ENCODE measurements at places on chromosomes 4 and X. TPM values are rescaled to one million over a fixed set of nuclear protein-coding genes. Genes with fewer than 3 reads are reported as not detected.
A peak's percentile ranks its signal among the peaks of the same experiment; 100 is the strongest.

- no peak overlapping the region for H3K4me3 ChIP-seq
- H3K27me3 ChIP-seq, result no peaks in the 10 kb centered on the region
- peaks cover 8% of the 10 kb centered on the region for H3K36me3 ChIP-seq
- no peak for DNase-seq
- peaks cover 13% of the 10 kb centered on the region for H3K4me1 ChIP-seq
Observed at GRCh38 chr4:112646632-112647537, 9.9 kb downstream of the LARP7 start.

PAPSS1 gene
- 26.6 TPM for total RNA-seq

- peak overlapping the region; percentile 83 for H3K27ac ChIP-seq
- H3K4me3 ChIP-seq, result peak overlapping the region; percentile 26
- H3K27me3 ChIP-seq, result no peaks in the 10 kb centered on the region
- H3K4me1 ChIP-seq, result peaks cover 78% of the 10 kb centered on the region
- DNase-seq, result no peak
Observed at GRCh38 chr4:38672397-38673129, 8.6 kb downstream of the KLF3 start.

DNA sequence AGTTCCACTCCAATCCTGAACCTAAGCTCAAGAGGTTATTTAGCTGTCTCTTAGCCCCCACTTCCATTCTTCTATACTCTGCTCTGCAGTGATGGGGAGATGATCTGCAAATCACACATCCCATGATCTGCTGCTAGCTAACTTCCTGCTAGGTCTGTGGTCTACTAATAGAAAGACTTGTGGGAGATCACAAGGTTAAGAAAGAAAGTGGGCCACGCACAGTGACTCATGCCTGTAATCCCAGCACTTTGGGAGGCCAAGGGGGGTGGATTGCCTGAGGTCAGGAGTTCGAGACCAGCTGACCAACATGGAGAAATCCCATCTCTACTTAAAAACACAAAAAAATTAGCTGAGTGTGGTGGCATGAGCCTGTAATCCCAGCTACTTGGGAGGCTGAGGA lies 471.1 kb upstream of the NWD2 start:
- no peaks in the 10 kb centered on the region for H3K36me3 ChIP-seq
- H3K4me1 ChIP-seq, result no peaks in the 10 kb centered on the region
- no peak overlapping the region for H3K4me3 ChIP-seq
- no peaks in the 10 kb centered on the region for H3K27me3 ChIP-seq
- no peak overlapping the region for H3K27ac ChIP-seq

PNMA5 gene
- total RNA-seq, result not detected

SHOX gene
- not detected for total RNA-seq

SPANXD gene
- total RNA-seq, result not detected

DNA sequence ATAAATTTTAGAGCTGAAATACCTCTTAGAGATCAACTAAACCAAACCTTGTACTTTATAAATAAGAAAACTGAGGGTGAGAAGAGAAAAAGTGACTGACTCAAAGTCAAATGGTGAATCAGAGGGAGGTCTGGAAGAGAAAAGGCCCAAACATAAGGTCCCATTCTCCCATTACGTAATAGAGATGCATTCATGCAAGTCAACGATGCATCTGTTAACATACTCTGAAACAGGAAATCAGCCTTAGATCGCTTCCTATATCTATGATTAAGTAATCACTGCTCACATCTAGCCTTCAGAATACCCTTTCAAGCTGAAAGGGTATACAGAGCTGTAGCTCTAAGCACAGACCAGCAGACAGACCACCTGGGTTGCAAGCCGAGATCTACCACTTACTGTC lies 6.5 kb downstream of the RNF150 start:
- no peak for DNase-seq
- peaks cover 44% of the 10 kb centered on the region for H3K27me3 ChIP-seq
- H3K27ac ChIP-seq, result no peak overlapping the region

EDA gene
- total RNA-seq, result 1.4 TPM

CLNK gene
- 0.32 TPM for total RNA-seq

TEX11 gene
- not detected for total RNA-seq

RHOXF1 gene
- total RNA-seq, result not detected

CD38 gene
- 42.1 TPM for total RNA-seq

- no peak overlapping the region for H3K27ac ChIP-seq
- H3K4me3 ChIP-seq, result no peak overlapping the region
- no peaks in the 10 kb centered on the region for H3K36me3 ChIP-seq
- peak; percentile 48 for DNase-seq
- H3K4me1 ChIP-seq, result peaks cover 5% of the 10 kb centered on the region
- H3K27me3 ChIP-seq, result no peaks in the 10 kb centered on the region
Observed at GRCh38 chrX:119729408-119730201, 28.8 kb upstream of the SOWAHD start.

IL21 gene
- total RNA-seq, result not detected

RASSF6 gene
- total RNA-seq, result not detected

DNA sequence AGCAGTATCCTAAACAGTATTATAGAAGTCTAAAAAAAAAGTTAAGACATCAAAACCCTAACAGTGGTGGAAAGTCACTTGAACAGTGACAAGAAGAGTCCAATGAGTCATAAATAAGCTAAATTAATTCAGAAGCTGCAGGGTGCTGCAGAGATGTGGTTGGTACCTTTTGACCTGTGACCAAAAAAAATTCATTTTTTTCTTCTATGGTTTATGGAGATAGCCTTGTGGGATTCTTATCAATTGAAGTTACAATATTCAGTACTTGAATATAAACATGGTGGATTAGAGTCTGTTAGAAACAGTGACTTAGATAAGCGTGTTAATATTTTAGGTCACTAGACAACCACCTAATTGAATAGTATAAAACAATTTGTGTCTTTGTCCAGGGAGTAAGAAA lies 35.4 kb downstream of the CCSER1 start:
- no peak overlapping the region for H3K4me3 ChIP-seq
- no peak for DNase-seq
- H3K27ac ChIP-seq, result no peak overlapping the region
- H3K4me1 ChIP-seq, result no peaks in the 10 kb centered on the region
- H3K36me3 ChIP-seq, result no peaks in the 10 kb centered on the region

- H3K27me3 ChIP-seq, result no peaks in the 10 kb centered on the region
- no peak overlapping the region for H3K4me3 ChIP-seq
- no peak overlapping the region for H3K27ac ChIP-seq
- peaks cover 21% of the 10 kb centered on the region for H3K36me3 ChIP-seq
- peaks cover 2% of the 10 kb centered on the region for H3K4me1 ChIP-seq
- DNase-seq, result no peak
Observed at GRCh38 chr4:128006592-128006991, 41.4 kb downstream of the ABHD18 start.

CTAG2 gene
- 37.2 TPM for total RNA-seq

DNA sequence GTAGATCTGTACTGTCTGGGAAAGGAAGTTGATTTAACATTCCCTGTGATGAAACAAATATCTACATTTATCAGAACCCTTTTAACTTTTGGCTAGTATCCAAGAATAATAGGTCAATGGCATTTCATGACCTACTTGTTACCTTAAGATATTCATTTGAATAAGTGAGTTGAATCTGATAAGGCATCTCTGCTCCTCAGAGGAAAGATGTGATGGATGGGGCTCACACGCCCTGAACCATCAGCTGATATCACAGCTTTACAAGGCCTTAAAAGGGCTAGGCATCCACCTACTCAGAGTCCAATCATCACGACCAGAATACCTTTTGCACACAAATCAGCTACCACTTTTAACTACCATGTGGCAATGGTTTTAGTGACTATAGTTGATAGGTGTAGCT lies 90.2 kb upstream of the PDLIM3 start:
- H3K4me3 ChIP-seq, result no peak overlapping the region
- H3K36me3 ChIP-seq, result no peaks in the 10 kb centered on the region
- no peaks in the 10 kb centered on the region for H3K4me1 ChIP-seq

MAGEB17 gene
- total RNA-seq, result not detected

DNA sequence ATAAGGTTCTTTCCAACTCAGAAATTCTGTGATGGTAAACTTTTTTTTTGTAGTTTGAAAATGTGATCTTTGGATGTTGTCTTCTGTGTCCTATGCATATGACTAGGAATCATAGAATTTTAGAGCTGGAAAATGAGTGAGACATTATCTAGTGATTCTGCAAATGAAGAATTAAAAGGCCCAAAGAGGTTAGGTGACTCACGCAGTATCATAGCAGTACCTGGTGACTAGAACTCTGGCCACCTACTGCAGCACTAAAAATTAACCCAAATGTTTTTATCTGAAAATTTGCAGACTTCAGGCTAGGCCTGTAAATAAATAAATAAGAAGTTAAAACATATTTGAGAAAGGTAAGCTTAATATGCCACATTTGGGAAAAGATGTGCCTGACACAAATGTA lies 52.8 kb downstream of the NFKB1 start:
- H3K27ac ChIP-seq, result peak overlapping the region; percentile 81
- no peak for DNase-seq
- no peaks in the 10 kb centered on the region for H3K27me3 ChIP-seq

HTT gene
- total RNA-seq, result 49.4 TPM

GRCh38 chr4:14177987-14178386 lies 550.5 kb upstream of the BOD1L1 start:
- no peaks in the 10 kb centered on the region for H3K27me3 ChIP-seq
- H3K4me3 ChIP-seq, result peak overlapping the region; percentile 16
- no peak for DNase-seq
- H3K36me3 ChIP-seq, result no peaks in the 10 kb centered on the region
- peaks cover 20% of the 10 kb centered on the region for H3K4me1 ChIP-seq

- peak within 1 kb of the TSS; percentile 67 for H3K4me3 ChIP-seq
- DNase-seq, result peak; percentile 14
- H3K27me3 ChIP-seq, result peaks cover 51% of the 10 kb centered on the region
Observed at GRCh38 chr4:5051278-5052203, at the start of gene STK32B. Gene STK32B, plus strand, starts transcription at chr4:5051480.

AFP gene
- total RNA-seq, result not detected

TMSB15B gene
- 7.3 TPM for total RNA-seq

DNA sequence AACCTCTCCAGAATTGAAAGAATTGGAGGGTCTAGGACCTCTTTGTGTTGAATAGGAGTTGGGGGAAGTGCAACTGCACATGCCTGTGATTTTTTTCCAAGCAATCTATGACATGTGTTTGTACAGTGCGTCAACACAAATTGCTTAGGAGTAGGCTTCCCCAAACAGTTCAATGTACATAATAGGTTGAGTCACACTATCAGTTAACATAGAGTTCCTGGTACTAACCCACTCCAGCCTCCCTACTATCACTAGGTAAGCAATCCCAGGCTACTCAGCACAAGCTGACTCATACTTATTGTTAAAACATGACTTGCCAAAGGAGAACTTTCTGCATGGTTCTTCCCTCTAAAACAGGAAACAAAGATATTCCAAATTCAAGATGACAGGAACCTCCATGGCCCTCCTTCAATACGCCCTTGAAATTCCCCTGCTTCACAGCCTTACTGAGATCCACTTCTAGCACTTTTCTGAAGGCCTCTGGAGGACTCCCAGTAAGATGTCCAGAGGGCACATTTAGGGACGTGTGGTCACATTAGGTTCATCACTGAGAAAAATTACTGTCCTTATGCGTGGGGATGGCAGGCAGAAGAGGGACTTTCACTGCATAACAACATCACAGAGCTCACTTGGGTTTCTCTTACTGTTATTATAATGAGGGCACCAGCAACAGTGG lies 8.4 kb upstream of the VSIG1 start:
- peaks cover 25% of the 10 kb centered on the region for H3K4me1 ChIP-seq
- peaks cover 6% of the 10 kb centered on the region for H3K36me3 ChIP-seq
- no peaks in the 10 kb centered on the region for H3K27me3 ChIP-seq
- no peak for DNase-seq
- H3K27ac ChIP-seq, result no peak overlapping the region
- no peak overlapping the region for H3K4me3 ChIP-seq

SMR3B gene
- not detected for total RNA-seq

GRCh38 chr4:24816797-24817196 lies 21.4 kb downstream of the SOD3 start:
- no peak overlapping the region for H3K4me3 ChIP-seq
- H3K4me1 ChIP-seq, result no peaks in the 10 kb centered on the region
- no peak overlapping the region for H3K27ac ChIP-seq
- H3K36me3 ChIP-seq, result no peaks in the 10 kb centered on the region
- no peaks in the 10 kb centered on the region for H3K27me3 ChIP-seq
- no peak for DNase-seq

GRCh38 chrX:105018865-105019264 lies 201.6 kb downstream of the TEX13A start:
- H3K4me1 ChIP-seq, result no peaks in the 10 kb centered on the region
- no peak overlapping the region for H3K4me3 ChIP-seq
- no peak for DNase-seq
- peaks cover 3% of the 10 kb centered on the region for H3K27me3 ChIP-seq

DNA sequence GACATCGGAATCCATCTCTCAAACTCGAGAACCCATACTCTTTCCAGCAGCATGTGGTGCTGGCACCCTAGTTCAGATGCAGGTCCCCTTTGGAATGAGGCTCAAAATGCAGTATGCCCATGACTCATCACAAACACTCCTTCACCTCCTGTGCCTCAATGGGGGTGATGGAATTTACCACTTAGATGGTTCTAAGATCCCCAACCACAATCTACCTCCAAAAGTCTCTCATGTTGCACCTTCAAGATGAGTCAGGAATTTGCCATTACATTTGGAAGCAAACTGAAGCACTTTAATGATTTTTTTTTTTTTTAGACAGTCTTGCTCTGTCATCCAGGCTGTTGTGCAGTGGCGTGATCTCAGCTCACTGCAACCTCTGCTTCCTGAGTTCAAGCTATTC lies 8.5 kb upstream of the MID1 start:
- no peaks in the 10 kb centered on the region for H3K4me1 ChIP-seq
- DNase-seq, result no peak
- no peak overlapping the region for H3K4me3 ChIP-seq
- no peak overlapping the region for H3K27ac ChIP-seq
- H3K36me3 ChIP-seq, result no peaks in the 10 kb centered on the region

DNA sequence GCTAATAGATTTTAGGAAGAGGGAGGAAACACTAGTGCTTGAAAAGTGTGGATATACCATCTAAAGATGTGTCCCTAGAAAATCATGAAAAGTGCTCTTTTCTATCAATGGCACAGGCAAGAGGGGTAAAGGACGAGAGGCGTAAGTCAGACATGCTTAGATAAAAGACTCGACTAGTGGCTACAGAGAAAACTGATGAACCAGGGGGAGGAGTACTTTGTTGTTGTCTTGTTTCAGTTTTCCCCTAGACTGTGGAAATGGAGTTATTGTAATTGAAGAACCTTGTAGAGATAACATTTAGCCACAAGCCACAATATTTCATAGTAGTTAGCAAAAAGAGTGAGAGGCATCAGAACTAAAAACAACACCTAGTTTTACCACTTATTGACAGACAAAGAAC lies 21.4 kb downstream of the GALNTL6 start:
- H3K27ac ChIP-seq, result no peak overlapping the region
- H3K27me3 ChIP-seq, result no peaks in the 10 kb centered on the region
- H3K4me3 ChIP-seq, result no peak overlapping the region

- H3K36me3 ChIP-seq, result peaks cover 2% of the 10 kb centered on the region
- H3K27me3 ChIP-seq, result no peaks in the 10 kb centered on the region
- no peak overlapping the region for H3K4me3 ChIP-seq
- H3K27ac ChIP-seq, result no peak overlapping the region
Observed at GRCh38 chr4:152039691-152040090, 278.9 kb upstream of the GATB start.

- H3K4me3 ChIP-seq, result no peak overlapping the region
- H3K27ac ChIP-seq, result no peak overlapping the region
- no peaks in the 10 kb centered on the region for H3K4me1 ChIP-seq
- no peak for DNase-seq
- no peaks in the 10 kb centered on the region for H3K27me3 ChIP-seq
- no peaks in the 10 kb centered on the region for H3K36me3 ChIP-seq
Observed at GRCh38 chr4:130029442-130029841, 933.5 kb downstream of the C4orf33 start.

PPEF2 gene
- total RNA-seq, result not detected

GAGE10 gene
- total RNA-seq, result not detected
